Activated naive CD4-positive, alpha-beta T cell treated with anti-CD3 and anti-CD28 coated beads for 36 hours (primary cell): ENCODE measurements at places on chromosomes 7 and 10. TPM values are rescaled to one million over a fixed set of nuclear protein-coding genes. Genes with fewer than 3 reads are reported as not detected.

DNA sequence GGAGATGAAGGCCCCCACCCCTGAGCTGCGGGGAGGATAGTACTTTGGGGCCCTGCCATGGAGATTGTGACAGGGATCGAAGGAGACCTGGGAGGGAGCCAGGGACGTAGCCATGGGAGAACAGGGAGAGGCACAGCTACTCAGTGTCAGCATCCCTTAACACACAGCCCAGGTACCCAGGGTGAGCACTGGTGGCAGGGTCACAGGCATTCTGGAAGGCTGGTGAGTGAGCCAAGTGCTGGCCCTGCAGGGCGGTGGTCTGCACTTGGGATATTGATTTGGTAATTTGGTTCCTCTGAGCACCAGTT, 39.8 kb downstream of the VWA2 start:
- no peaks in the 10 kb centered on the region for H3K36me3 ChIP-seq
- DNase-seq = no peak
- no peaks in the 10 kb centered on the region for H3K27me3 ChIP-seq
- H3K27ac ChIP-seq = no peak overlapping the region

Gene GPR15LG
- total RNA-seq = not detected

DNA sequence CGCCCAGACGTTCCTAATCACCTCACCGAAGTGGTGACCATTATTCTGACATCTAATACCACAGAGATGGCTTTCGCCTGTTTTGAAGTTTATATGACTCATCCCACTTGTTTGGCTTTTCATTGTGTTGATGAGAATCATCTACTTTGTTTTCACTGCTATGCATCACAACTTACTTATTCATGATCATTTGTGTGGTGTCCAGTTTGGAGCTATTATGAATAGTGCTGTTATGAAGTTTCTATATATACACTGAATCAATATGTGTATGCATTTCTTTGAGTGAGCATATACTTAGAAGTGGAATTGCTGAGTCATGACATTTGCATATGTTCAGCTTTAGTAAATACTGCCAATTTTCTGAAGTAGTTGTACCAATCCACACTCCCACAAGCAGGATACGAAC, 38.6 kb upstream of the TNKS2 start:
- peaks cover 16% of the 10 kb centered on the region for H3K27me3 ChIP-seq
- no peak for DNase-seq
- no peak overlapping the region for H3K27ac ChIP-seq
- H3K4me1 ChIP-seq = peaks cover 6% of the 10 kb centered on the region

Gene TCF7L2
- total RNA-seq = 2.0 TPM

DNA sequence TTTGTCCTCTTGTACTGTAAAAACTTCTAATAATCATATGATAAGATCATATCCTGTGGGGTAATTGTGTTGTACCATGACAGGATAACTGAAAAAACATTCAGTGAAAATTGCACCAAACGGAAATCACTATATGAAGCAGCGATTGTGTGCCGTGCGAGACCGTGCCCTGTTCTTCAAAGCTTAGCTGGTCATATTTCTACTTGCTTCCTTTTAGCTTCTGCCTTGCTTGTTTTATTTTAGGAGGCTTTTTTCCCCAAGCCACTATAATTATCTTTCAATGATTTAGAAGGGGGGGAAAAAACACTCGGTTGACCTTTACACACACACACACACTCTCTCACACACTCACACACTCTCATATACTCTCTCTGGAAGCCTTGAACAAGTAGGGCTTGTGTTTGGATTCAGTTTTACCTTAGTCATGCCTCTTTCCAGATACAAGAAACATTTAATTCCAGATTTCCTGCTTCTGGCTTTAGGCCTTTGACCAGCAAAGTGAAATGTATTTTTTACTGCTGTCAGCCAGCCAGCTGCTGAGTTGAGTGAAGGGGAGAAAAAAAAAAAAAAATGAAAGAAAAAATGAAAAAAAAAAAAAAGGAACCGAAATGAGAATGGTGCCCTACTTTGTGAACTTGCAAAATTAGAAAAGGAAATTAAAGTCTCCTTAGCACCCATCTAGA, 181.4 kb downstream of the ARID5B start:
- H3K4me3 ChIP-seq = peak overlapping the region; percentile 41
- H3K27me3 ChIP-seq = no peaks in the 10 kb centered on the region
- peaks cover 86% of the 10 kb centered on the region for H3K4me1 ChIP-seq
- H3K27ac ChIP-seq = peak overlapping the region; percentile 89
- peaks cover 80% of the 10 kb centered on the region for H3K36me3 ChIP-seq

- peak overlapping the region; percentile 53 for H3K4me3 ChIP-seq
- peaks cover 22% of the 10 kb centered on the region for H3K4me1 ChIP-seq
- no peaks in the 10 kb centered on the region for H3K27me3 ChIP-seq
- peak overlapping the region; percentile 75 for H3K27ac ChIP-seq
- H3K36me3 ChIP-seq = no peaks in the 10 kb centered on the region
These were observed 10.4 kb upstream of the ZNF485 start for GRCh38 chr10:43595739-43596298.

Gene PLPP4
- not detected for total RNA-seq

DNA sequence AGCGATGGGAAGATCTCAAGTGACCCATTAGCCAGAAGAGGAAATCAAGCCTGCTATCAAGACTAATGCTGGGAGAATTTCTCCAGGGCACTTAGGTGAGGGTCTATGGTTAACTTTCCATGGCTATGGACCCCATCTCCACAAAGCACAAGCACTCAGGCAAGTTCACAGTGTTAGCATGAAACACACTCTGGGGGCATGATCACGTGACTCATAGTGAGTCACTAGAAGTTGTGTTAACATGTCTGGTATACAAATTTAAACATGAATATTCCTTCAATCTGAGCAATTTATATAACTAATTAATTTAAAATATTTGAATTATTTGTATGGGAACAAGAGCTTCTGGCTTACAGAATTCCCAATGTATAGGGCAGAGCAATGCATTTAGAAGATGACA, 131.8 kb downstream of the FAM204A start:
- no peak for DNase-seq
- no peak overlapping the region for H3K4me3 ChIP-seq
- no peak overlapping the region for H3K27ac ChIP-seq
- no peaks in the 10 kb centered on the region for H3K4me1 ChIP-seq

GRCh38 chr7:17062151-17063044, 180.6 kb upstream of the AGR3 start:
- no peaks in the 10 kb centered on the region for H3K36me3 ChIP-seq
- peaks cover 2% of the 10 kb centered on the region for H3K4me1 ChIP-seq
- H3K27me3 ChIP-seq = no peaks in the 10 kb centered on the region
- no peak for DNase-seq
- H3K4me3 ChIP-seq = no peak overlapping the region
- no peak overlapping the region for H3K27ac ChIP-seq
